Right renal pelvis (tissue), 4 donors: ENCODE measurements at places on chromosomes 3 and 15. TPM values are rescaled to one million over a fixed set of nuclear protein-coding genes. Genes with fewer than 3 reads are reported as not detected.

Gene SCG3
- 0.39 TPM for polyA plus RNA-seq

DNA sequence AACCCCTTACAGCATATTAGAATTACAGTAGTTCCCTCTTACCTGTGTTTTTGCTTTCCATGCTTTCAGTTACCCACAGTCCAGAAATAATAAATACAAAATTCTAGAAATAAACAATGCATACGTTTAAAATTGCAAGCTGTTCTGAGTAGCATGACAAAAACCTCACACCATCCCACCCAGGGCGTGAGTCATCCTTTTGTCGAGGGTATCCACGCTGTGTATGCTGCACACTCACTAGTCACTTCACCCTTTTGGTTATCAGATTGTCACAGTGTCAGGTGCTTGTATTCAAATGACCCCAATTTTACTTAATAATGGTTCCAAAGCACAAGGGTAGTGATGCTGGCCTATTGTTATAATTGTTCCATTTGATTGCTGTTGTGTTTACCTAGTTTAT is 72.5 kb upstream of the P3H2 start:
- DNase-seq = no peak

DNA sequence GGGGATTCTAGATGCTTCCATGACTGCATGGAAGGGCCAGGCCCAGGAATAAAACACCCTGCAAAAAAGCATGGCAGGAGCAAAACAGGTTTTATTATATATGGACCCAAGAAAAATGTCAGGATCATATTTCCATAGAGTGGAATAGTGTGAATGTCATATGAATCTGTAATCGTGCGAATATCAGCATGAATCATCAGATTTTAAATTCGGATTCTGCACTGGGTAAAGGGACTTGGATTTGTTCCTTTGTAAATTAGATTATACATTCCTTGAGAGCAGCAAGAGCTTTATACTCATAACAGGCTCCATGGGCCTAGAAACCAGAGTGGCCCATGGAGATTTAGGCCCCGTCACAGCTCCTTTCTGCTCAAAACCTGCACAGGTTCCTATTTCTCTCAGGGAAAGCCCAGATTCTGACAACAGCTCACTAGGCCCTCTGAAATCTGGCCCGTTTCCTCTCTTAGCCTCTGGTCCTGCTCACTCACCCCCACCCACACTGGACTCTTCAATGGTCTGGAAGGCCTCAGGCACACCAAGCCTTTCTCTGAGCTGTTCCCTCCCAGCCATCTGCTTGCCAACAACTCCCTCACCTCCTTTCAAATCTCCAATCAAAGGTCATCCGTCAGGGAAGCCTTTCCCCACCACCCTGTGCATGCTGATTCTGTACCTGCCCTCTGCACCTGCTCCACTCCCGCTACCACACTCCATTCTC is 76.0 kb downstream of the FEM1B start:
- DNase-seq = no peak

DNA sequence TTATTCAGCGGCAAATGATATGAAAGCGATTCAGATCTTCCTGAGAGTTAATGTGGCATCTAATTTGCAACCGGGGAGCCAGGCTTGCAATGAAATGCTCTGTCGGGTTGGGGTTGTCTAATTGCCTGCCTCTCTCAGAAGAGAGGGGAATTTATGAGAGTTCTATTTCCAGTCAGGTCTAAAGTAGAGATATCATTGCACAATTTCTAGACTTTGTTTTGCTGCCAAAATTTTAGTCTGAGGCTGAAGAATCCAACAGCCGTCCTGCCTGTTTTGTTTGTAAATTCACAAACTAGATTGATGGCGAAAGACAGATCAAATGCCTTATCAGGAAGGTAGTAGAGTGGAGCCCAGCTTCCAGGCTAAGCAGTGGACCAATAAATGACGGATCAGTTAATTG is 610 bp downstream of the LIPC start:
- no peak for DNase-seq
